ENCODE measurements at places on chromosomes 3 and 15.

- DNase-seq: peak; percentile 2
Observed at GRCh38 chr3:16841904-16842271, 42.9 kb upstream of the PLCL2 start.

DNA sequence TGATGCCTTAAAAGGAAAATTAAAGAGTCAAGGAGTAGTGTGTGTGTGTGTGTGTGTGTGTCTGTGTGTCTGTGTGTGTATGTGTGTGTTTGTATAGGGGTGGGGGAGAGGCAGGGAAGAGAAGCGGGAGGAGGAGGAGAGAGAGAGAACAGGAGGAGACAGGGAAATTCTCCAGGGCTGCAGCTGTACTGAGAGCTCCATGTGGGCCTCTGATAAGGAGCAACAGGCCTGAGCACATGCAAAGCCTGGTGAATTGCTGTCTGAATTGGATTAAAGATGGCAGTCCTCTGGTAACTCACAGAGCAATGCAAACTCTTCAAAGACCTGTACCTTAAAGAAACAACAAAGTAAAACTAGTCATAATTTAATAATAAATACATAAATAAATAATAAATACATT lies 70.6 kb downstream of the SEMA6D start:
- DNase-seq: no peak

GRCh38 chr3:155548195-155548594 lies 196.7 kb downstream of the PLCH1 start:
- DNase-seq: peak; percentile 6

DNA sequence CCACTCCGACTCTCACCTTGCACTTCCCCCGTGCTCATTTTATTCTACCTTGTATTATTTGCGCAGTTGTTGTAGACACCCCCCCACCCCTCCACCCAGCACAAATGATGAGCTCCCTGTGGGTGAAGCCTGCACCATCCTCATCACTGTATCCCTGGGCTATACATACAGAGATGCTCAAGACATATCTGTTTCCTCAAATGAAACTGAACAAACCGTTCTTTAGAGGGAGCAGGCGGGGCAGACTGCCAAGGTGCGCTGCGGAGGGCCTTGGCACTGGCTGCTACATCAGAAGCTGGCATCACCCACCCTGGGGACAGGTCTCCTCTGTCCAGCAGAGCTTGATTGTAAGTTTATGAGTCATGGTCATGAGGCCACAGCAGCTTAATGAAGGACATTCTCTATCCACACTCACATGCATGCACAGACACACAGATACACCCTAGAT lies 29.0 kb downstream of the ADCY5 start:
- no peak for DNase-seq

GRCh38 chr3:18725668-18726407 lies 300.7 kb upstream of the SATB1 start:
- DNase-seq: no peak

- no peak for DNase-seq
Observed at GRCh38 chr3:42692667-42693529, 7.6 kb downstream of the KLHL40 start.

DNA sequence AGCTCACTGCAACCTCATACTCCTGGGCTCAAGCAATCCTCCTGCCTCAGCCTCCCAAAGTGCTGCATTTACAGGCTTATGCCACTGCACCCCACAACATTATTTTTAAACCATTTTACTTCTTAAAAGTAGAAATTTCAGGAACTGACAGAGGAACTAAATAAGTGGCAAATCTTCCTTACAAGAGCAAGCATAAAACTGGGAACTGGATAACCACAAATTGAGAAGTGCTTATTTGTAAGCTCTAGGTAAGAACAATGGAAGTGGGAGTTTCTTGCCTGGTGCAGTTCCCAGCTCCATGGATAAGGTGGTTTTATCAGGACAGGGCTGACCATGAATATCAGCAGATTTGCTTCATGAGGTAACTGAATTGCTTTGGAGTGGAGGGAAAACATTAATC lies 655.2 kb downstream of the DIPK2A start:
- DNase-seq: no peak

GRCh38 chr3:187648177-187648576 lies 22.0 kb downstream of the SST start:
- no peak for DNase-seq

DNA sequence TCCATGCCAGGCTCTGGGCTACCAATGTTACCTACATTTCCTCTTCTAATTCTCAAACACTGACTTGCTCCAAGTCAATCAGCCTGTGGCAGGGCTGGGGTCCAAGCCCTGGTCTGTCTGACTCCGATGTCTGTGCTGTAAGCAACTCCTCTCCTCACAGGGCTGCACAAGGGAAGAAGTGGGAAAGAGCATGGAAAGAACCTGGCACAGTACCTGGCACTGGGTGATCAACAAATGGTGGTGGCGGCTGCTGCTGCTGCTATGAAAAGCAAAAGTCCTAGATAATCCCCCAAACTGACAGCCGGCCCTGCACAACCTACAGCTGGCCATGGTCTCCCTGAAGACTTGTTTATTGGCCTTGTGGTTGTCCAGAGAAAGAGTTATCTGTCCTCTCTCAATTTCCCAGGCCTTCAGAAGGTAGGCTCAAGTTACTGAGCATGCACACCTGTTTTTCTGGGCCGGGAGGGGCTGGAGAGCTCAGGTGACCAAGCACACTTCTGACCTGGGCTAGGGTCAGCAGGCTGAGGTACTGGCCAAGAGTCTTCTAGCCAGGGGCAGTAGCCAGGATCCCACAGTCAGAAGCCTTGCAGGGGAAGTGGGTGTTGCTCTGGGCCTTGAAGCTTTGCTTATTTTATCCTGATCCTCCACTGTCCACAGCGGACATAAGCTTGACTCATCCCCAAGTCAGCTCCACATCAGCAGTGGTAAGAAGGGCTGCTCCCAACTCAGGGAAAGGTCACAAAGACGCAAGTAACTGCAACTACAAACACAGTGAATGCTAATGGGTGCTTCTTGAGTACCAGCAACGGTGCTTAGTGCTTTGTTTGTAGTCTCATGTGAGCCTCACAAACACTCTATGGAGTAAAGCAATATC lies 35.3 kb upstream of the KY start:
- DNase-seq: no peak

DNA sequence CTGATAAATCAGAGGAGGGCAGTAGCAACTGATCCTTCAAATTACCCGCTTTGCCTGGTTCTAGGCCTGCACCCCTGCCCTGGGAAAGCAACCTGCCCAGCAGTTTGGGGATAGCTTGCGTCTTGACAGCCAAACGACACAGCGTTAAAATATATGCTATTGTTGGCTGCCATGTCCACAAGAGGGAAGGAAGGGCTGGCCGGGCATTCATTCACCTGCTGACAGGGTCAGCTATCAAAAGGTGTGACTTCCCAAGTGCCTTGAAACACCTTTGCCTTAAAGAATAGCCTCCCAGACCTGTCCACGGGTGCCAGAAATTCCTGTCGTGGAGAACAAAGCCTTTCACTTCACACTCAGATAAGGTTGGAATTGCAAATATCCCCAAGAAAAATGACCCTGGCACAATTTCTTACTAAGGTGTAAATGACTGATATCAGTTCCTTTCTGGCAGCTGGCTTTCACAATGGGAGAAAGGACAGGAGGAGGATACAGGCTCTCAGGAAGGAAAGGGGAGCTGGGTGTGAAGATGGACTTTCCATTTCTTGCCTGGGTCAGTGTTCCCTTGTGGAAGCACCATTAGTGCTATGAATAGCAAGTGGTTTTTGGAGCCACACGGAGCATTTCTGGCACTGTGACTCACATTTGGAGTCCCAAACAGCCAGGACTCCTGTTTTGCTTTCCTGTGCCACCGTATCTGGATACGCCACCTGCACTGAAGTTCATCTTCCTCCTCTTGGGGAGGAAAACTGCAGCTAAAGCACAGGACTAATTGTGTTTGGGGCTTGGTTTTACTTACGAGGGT lies 19.2 kb downstream of the ALDH1A3 start:
- no peak for DNase-seq

DNA sequence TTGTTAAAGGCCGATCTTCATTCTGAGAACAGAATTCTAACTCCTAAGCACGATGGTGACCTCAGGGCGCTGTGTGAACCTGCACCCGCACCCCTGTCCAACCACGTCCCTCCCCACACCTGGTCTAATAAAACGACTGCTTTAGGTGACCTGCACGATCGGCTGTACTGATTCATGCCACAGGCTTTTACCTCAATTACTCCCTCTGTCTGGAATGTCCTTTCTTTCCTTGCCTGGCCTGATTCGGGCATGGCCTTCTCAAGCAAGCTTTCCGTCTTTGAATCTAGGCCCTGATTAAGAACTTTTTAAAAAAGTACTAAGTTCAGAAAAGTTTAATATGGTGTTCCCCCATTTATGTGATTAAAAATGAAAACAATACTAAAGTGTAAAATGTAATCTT lies 842 bp upstream of the U2SURP start:
- no peak for DNase-seq

GRCh38 chr15:88196961-88197360 lies 59.6 kb downstream of the NTRK3 start:
- no peak for DNase-seq

DNA sequence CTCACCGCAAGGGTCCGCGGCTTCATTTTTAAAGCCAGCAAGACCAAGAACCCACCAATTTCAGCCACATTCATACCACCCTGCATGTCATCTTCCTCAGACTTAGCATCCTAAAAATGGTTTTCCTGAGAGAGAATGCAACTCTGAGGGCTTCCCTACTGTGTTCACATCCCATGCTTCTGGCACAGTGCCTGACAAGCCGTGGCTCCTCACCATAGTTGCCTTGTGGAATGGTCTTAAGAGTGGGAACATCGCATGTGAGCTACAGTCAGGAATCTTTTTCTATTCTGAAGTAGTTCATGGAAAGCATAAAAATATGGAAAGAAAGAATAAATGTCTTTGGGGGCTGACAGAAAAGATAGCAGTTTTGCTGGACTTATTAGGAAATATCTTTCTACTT lies 120.3 kb downstream of the RAP2B start:
- DNase-seq: no peak

DNA sequence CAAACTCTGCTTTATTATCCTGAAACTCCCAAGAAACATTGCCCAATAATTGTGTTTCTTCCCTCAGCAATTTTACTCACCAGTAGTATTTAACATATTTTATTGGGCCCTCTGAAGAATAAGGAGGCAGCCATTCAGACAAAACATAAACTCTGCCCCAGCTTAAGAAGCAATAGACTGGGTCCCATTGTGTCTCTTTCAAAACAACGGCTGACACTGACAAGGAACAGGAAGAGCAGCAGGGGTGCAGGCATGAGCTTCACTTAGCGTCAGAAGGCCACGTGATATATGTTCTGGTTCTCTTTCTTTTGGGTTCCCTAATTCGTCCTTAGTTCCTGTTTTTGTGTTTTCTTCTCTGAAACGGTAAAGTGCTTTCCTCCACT lies 242.3 kb downstream of the FHIT start:
- no peak for DNase-seq

DNA sequence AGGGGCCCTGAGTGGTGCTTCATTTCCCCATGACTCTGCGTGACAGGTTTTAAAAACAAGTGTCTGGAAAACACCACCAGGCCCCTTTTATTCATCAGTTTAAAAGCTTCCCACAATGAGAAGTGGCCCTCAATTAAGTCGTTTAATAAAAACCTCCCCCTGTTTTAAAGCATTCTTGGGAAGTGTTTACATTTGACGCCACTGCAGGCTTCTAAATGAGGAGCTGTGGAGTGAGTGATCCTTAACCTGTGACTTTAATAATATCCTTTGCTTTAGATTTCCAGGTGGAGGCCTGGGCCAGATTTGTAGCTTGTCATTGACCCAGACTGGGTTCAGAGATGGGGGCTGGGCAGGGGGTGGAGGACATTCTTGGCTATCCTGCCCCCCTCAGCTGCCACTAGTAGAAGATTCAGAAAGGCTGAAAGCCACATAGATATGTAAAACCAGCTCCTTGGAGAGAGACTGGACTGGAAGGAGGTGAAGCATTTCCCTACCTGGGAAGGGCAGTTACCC lies 11.3 kb downstream of the CGNL1 start:
- no peak for DNase-seq

DNA sequence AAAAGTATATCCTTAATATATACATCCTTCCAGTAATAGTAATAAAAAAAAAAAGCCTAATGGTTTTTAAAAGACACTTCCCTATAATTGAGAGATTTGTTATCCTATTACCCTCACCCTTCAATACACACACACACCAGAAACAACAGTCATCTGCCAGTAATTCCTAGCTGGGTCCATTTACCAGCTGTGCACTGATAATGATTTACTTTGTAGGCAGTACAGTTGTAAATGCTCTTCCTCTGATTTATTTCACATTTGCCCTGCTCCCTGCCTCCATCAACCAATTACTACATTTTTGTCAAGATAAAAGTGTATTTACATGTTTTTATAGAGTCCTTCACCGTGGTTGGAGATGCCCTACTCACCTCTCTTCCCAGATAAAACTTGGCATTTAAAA lies 12.4 kb downstream of the TPM1 start:
- no peak for DNase-seq

GRCh38 chr15:86317384-86317740 lies 237.7 kb downstream of the AGBL1 start:
- no peak for DNase-seq

- DNase-seq: peak; percentile 29
Observed at GRCh38 chr3:30607032-30607833, 832 bp downstream of the TGFBR2 start.

DNA sequence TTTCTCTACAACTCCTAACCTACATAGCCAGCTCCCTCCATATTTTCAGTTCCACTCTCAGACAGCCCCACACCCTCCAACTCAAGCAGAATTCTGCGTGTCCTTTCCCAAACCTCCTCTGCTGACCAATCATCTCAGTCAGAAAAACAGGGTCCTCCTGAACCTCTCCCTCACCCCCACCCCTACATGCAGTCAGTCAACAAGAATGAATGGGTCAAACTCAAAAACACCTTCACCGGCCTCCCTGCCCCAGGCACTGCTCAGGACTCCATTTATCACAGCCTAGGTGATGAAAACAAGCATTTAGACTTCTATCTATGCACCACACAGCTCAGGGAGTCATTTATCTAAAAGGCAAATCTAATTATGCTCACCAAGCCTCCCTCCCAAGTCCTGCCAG lies 32.4 kb downstream of the MYL3 start:
- no peak for DNase-seq
